Occipital lobe (tissue), 3 donors: ENCODE measurements at places on chromosomes 2 and 18. TPM values are rescaled to one million over a fixed set of nuclear protein-coding genes. Genes with fewer than 3 reads are reported as not detected.

DNA sequence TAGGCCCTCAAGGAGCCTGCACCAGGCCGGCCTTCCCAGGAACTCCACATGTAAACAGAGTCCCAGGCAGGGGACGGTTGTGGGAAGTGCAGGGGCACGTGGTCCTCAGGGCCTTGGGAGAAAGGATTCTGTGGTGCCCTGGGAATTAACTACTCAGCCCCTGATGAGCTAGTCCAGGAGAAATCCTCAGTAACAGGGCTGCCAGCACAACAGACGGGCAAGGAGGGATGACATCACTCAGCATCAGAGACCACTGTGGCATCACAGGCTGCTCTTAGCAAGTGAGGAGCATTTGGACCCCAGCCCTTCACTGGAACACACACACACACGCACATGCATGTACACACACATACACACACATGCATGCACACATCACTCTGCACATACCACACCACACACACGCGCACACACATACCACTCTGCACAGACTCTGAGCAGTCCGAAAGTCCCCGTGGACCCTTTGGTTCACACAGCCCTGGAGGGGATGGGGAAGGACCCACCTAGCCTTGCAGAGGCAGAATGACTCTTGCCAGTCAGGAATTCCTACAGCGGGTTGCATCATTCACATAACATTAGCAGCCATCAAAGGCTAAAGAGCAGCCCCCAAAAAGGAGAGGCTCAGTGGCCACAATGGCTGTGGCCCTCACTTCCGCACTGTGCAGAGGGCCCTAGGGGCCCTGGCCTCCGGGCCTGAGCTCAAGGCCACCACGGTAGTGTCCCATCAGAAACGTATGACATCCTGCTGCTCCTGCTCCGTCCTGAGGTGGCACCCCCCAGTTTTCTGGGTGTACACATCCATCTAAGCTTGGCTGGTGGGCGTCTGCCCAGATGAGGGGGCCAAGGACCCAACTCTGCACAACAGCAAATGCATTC lies 1.9 kb upstream of the NMUR1 start:
- no peak for DNase-seq

DNA sequence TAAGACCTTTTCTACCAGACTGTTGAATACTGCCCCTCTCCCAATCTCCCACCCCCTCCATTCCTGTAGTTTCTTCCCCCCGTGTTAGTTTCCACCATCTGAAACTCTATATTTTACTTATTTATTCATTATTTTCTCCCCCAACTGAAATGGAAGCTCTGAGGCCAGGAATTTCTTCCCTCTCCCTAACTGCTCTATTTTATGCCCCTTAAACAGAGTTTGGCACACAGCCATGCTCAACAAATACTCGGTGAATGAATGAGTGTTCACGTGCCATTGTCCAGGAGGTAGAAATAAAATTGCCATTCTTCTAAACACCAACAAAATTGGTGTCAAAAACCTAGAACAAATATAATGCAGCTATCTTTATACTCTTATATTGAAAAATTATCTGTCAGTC lies 5.6 kb downstream of the ITGB1BP1 start:
- DNase-seq, result no peak

PIEZO2 gene
- total RNA-seq, result 8.0 TPM

- no peak for DNase-seq
These were observed 96.7 kb downstream of the ZNF385B start for GRCh38 chr2:179764710-179765109.

- no peak for DNase-seq
These were observed 10.9 kb downstream of the ANKRD23 start for GRCh38 chr2:96832754-96833507.

DNA sequence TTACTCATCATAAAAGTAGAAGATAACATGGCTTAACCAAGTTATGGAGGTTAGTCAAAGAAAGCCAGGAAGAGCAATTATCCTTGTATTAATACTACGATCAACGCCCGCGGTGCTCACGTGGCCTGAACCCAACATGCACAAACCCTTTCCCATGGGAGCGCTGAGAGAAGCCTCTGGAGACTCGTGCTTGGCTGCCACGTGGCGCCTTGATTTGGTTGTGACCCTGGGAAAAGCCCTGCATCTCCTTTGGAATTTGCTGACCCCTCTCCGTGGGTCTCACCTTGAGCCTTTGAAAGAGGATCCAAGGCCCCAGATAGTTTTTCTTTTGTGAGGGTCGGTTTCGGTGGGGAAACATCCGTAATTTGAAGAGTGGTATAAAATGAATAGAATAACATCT lies 255.6 kb downstream of the DCDC2C start:
- DNase-seq, result no peak

GRCh38 chr2:72092111-72092510 lies 55.6 kb downstream of the CYP26B1 start:
- DNase-seq, result no peak

- DNase-seq, result no peak
These were observed 26.5 kb downstream of the SCYGR8 start for GRCh38 chr2:227772197-227772661.

ANKRD30BL gene
- total RNA-seq, result 27.9 TPM

TLX2 gene
- not detected for total RNA-seq

DNA sequence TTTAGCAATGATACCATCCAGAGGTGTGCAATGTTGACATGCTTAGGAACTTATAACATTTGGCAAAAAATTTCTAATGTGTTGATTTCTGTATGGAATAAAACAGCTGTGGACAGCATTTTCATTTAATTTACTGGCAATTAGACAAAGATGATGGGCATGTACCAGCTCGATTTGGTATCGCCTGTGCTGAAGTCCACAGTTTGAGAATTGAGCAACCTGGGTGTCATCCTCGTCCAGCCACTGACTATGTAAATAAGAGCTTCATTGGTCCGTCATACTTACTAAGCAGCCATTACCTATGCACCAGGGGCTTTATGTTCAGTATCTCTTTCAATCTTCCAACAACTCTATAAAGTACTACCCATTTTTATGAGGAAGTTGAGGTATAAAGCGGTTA lies 24.6 kb upstream of the ACAA2 start:
- DNase-seq, result no peak

GRCh38 chr2:24461685-24462084 lies 29.4 kb upstream of the NCOA1 start:
- no peak for DNase-seq

- no peak for DNase-seq
These were observed 143.3 kb downstream of the FTCDNL1 start for GRCh38 chr2:199707593-199708185.

DNA sequence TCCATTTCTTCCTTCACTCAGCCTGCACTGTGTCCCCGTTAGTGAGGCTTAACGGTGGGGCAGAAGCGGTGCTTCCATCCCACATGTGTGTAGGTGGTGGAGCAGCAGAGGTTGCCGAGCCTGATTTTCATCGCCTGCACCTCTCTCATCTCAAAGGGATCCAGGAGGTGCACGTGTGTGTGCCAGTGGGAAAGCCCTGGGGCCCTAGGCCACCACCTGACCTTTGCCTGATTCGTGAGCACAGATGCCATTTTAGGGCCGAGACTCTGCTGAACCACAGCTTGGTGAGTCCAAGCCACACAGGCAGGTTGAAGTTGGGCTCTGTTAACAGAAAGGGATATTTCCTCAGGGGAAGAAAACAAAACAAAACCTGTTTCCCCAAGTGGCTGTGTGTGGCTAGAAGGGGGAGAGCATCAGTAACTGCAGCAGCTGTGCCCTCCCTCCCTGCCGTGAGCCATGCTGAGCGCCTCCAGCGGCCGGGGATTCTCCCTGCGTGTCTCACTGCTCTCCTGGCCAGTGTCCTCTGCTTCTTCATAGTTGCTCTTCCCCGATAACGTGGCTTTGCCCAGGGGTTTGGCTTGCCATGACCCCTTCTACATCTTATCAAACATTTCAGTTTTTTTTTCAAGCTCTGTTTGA lies 81.5 kb downstream of the MAPRE2 start:
- peak; percentile 34 for DNase-seq

GRCh38 chr2:159902722-159903121 lies 104.7 kb upstream of the CD302 start:
- DNase-seq, result no peak

ITGB1BP1 gene
- total RNA-seq, result 60.7 TPM

- DNase-seq, result no peak
These were observed 227.3 kb downstream of the LOXHD1 start for GRCh38 chr18:46429649-46430224.

DNA sequence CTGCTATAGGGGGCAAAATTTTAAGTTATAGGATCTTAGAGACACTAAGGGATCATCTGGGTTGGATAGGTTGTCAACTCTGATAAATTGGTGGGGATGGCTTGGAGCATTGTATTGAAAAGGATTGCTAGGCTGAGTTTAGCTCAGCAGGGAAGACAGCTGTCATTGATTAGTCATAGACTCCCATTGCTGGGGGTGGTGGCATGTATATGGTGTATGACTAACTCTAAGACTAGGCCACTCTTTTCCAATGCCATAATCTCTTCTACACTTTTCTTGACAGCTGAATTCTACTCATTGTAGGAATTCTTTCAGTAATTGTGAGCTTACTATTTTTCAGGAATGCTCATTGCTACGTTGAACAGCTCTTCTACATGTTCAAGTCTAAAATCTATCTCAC lies 81.3 kb upstream of the PELI1 start:
- no peak for DNase-seq

DNA sequence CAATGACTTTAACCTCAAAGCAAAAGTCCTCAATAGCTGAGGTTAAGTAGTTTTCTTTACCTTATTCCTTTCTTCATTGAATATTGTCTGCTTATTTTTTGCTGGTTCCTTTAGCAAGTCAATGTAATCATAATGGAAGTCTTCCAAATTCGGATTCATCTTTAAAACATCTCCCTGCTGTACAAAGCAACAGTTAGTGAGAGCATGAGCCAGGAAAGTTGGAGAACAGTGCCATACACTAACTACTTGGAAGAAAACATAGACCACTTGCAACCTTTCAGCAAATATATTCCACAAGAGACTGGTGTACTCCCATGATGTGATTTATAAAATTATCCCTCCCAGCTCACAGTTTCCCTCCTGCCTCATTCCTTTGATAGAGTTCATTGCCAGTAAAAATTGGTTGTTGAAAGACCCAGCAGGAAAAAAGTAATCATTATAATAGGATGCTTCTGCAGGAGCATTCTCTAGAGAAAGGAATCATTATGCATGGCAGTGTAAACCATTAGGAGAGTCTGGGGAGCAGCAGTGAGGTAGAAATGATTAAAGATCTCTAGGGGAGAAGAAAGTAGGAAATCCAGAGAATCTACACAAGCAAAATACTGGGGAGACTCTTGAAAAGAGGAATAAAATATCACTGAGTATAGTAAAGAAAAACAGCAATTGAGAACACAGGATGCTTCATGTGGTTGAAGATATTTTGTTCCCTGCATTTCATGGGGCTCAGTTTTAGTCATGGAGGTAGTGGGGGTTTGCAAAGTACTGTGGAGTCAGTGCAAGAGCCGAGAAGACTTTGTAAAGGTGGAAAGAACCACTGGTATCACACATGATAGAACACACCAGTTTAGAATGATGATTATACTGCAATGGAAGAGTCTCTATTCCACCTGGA lies 38.6 kb upstream of the TTN start:
- no peak for DNase-seq

DNA sequence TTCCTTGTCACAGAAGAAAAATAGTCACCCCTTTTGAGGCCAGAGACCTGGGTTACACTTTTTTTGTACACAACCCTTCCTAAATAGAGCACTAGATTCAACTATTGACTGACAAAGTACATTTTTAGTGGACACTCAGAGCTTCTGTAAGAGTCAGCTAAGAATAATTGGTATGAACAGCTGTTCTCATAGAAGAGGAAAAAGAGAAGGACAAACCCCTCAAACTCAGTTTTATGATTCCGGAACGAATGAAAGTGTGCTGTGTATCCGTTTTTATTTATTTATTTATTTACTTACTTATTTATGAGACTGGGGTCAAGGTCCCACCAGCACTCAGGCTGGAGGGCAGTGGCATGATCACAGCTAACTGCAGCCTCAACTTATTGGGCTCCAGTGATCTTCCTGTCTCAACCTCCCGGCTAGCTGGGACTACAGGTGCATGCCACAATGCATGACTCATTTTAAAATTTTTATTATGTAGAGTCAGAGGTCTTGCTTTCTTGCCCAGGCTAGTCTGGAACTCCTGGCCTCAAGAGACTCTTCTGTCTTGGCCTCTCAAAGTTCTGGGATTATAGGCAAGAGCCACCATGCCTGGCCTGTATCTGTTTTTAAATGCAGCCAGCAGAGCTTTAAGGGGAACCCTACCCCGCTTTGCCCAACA lies 36.0 kb upstream of the FZD5 start:
- no peak for DNase-seq

TSGA10 gene
- total RNA-seq, result 21.1 TPM

- DNase-seq, result no peak
These were observed 1031.8 kb upstream of the ZEB2 start for GRCh38 chr2:145551686-145552085.

GRCh38 chr18:8741117-8741516 lies 35.8 kb downstream of the MTCL1 start:
- no peak for DNase-seq

DNA sequence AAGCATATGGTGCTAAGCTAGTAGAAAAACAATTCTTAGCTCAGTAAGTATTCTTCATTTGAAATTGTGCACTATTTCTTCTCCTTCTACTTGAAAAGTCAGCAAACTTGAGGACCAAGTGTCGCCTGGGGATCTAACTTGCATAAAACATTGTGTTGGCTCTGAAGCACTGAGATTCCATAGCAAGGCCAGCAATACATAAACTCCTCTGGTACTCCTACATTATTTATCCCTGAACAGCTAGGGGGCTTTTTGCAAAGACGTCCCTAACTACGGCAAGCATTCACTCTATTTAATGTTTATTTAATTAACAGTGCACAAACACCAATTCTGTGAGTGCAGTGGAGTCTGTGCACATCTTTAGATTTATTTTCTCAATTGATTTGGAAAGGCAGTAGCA lies 392.2 kb downstream of the ERBB4 start:
- no peak for DNase-seq

GRCh38 chr18:55328301-55328700 lies 259.7 kb downstream of the TCF4 start:
- DNase-seq, result no peak

CRYBA2 gene
- total RNA-seq, result not detected

DNA sequence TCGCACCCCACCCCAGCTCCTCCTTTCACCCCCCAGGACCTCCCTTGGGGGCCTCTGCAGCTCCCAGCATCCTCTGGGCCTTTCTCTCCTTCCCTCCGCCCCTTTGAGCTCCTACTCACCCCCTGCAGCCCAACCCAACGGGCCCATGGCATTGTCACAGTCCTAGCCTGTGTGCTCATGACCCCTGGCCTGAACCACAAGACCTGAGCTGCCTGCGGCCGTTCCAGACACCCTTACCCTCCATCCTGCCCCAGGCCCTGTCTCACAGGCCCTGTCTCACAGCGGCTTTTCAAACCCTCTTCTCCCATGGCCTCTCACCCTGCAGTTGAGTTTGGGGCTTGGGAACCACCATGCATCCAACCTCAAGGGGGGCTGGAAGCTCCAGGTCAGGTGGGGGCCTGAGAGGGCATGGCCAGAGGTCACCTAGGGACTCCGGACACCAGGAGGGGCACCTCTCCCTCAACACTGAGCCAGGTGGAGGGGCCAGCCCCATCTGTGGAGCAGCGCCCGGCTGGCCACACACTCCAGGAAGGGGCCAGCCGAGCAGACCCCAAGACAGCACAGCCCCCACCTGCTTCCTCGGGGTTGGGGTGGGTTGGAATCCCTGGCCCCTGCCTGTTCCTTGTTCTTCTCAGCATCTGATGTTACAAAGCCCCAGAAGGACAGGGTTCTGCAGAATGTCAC lies 6.9 kb downstream of the MAB21L4 start:
- no peak for DNase-seq

- DNase-seq, result no peak
These were observed 11.3 kb upstream of the MPP4 start for GRCh38 chr2:201709747-201710146.

- no peak for DNase-seq
These were observed 28.1 kb upstream of the HTR2B start for GRCh38 chr2:231152800-231153557.

E2F6 gene
- 13.3 TPM for total RNA-seq

RNF149 gene
- total RNA-seq, result 55.8 TPM

MZT2B gene
- total RNA-seq, result 73.9 TPM
